ENCODE measurements at places on chromosomes 5 and 9.

- no peak for DNase-seq
Observed at GRCh38 chr9:3047912-3048311, 204.0 kb upstream of the PUM3 start.

DNA sequence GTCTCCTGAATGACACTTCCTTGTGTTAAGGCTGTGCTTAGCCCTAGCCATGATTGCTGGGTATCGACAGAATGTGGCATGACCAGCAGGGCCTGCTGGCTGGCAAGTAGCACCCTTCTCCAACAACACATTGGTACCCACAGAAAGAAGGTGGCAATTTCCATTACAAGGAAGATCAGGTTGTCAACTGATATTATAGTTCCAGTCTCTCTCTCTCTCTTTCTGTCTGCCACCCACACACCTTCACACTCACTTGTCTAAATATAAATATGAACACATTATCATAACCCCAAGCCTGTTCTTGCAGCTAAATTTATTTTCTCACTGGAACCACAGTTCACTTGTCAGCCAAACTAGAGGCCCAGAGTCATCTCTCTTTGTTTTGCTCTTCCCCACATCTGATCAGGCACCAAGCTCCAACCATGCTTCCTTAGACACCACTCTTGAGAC is 408.1 kb upstream of the PIK3R1 start:
- DNase-seq: no peak

GRCh38 chr5:176653401-176654385 is 6.4 kb downstream of the TSPAN17 start:
- DNase-seq: peak; percentile 81

DNA sequence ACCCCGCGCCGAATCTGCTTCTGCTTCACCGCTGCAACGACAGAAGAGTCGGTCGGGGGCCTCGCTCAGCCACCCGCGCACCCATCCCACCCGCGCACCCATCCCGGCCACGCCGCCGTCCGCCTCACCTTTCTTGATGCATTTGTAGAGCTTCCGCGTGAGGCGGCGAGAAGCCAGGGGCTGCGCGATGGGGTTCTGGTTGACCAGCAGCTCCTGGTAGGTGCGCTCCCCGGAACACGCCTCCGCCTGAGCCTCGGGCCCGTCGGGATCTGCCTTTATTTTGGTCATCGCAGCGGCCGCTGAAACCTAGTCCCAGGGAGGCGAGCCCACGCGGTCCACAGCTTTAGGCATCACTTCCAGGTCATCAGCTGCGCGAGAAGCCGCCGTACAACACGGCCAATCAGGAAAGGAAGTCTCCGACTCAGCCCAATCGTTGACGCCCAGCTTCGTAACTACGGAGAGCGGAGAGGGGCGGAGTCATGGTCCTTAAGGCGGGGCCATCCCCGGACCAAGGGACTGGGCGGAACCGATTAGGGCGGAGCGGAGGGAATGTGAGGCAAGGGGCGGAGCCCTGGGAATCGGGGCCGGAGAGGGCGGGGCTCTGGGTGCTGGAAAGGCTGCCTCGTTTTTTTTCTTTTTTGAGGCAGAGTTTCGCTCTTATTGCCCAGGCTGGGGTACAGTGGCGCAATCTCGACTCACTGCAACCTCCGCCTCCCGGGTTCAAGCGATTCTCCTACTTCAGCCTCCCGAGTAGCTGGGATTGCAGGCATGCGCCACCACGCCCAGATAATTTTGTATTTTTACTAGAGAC is at the start of gene NHP2:
NHP2 (minus strand) TSS at position 356 of the 811 bp plus-strand sequence; CDS start at position 288, 68 bp downstream.
- DNase-seq: peak; percentile 96

- DNase-seq: no peak
Observed at GRCh38 chr9:92850898-92851297, 26.9 kb downstream of the ZNF484 start.

- peak; percentile 19 for DNase-seq
Observed at GRCh38 chr9:97740848-97741821, 44.0 kb upstream of the XPA start.

DNA sequence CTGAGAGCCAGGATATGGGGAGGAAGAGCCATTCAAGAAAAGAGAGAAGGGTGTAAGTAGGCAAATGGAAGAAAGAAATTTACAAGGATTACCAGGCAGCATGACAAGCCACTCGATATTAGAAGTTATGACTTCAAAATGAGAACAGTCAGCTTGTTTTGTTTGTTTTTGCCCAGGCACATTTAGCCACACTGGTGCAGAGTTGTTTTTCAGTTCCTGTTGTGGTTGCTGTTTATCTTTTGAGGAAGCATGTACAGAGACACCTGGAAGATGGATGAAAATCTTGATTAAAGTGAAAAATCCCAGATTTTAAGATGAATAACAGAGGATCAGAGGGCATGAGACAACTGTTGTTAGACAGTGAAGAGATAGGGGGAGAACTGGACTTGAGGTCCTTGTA is 199.1 kb downstream of the MTRR start:
- no peak for DNase-seq

DNA sequence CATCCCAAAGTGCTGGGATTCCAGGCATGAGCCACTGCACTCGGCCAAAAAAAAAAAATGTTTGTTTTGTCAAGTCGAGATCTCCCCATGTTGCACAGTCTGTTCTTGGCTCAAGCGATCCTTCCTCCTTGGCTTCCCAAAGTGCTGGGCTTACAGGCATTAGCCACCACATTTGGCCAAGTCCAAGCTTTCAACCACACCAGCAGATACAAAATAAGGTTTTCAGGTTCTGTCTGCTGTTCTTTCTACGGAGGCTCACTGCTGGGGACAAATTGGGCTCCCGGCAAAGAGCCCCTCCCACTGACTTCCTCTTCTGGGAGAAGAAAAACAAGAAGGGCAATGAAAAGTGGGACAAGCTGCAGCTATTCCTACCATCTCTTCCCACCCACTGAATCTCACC is 37.6 kb upstream of the GGTA1 start:
- no peak for DNase-seq

DNA sequence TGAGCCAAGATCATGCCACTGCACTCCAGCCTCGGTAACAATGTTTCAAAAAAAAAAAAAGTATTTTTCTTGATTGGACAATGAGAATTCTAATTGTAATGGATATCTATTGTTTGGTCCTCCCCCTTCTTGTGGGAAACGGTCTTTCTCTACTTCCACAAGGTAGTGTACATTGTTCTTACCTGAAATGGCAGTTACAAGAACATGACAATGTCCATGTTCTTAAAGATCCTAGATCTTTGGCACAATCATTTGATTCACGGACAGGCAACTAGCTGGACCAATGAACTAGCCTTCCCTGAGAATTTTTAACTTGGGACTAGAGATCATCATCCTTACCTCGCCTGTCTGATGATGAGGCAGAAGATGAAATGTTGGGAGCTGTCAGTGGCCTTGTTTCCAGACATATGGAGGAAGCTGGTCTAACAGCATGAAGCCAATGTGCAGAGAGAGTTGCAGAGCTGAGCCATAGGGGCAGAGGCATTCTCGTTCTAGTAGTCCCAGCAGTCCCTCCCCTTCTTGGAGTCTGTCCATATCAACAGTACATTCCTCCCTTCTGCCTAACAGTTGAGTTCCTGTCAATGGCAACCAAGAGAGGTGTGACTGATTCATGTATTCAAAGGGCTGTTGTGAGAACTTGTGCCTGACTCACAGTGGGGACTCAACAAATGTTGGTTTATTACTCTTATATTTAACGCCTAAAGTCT is 2.1 kb upstream of the MARCHF6 start:
- no peak for DNase-seq

GRCh38 chr5:154319736-154320135 is 126.1 kb upstream of the SAP30L start:
- DNase-seq: no peak

DNA sequence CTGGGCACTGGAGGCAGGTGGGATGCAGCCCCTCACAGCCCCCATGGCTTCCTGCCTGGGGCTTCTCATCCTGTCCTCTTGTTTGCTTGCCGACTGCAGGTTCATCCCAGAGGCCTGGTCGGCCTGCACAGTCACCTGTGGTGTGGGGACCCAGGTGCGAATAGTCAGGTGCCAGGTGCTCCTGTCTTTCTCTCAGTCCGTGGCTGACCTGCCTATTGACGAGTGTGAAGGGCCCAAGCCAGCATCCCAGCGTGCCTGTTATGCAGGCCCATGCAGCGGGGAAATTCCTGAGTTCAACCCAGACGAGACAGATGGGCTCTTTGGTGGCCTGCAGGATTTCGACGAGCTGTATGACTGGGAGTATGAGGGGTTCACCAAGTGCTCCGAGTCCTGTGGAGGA is 232.7 kb downstream of the ADAMTSL1 start:
- DNase-seq: no peak

GRCh38 chr9:90009447-90009846 is 404.6 kb downstream of the GADD45G start:
- no peak for DNase-seq

- no peak for DNase-seq
Observed at GRCh38 chr9:122138560-122139268, 20.9 kb downstream of the NDUFA8 start.

Data from stimulated activated CD8-positive, alpha-beta memory T cell treated with anti-CD3 and anti-CD28 coated beads, Interleukin-15, amount 100 ng/mL, for 48 hours (primary cell).